ENCODE measurements at places on chromosomes 13 and 19. TPM values are rescaled to one million over a fixed set of nuclear protein-coding genes. Genes with fewer than 3 reads are reported as not detected.
A peak's percentile ranks its signal among the peaks of the same experiment; 100 is the strongest.

- H3K4me1 ChIP-seq: no peaks in the 10 kb centered on the region
- no peak overlapping the region for H3K4me3 ChIP-seq
- no peak for DNase-seq
- no peak overlapping the region for H3K27ac ChIP-seq
- no peaks in the 10 kb centered on the region for H3K36me3 ChIP-seq
Observed at GRCh38 chr19:4904481-4904880, 1.8 kb upstream of the ARRDC5 start.

DNA sequence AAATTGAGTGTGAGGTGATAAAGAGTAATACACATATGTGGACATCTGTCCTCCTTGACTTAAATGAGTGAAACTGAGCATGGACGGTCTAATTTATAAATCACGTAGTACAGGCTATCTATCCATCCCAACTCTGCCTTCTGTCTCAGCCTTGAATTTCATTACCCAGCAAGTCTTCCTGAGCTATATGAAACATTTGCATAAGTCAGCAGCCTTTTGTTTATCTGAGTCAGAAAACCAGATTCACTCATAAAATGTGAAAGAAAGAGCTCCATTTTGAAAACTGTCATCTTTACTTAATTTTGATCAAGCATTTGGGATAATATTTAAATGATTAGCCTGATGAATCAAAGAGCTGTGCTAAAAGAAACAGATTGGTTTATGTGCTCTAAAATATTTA is 197.9 kb downstream of the LHFPL6 start:
- H3K27ac ChIP-seq: peak overlapping the region; percentile 45
- H3K27me3 ChIP-seq: no peaks in the 10 kb centered on the region
- H3K36me3 ChIP-seq: peaks cover 8% of the 10 kb centered on the region
- H3K4me1 ChIP-seq: peaks cover 36% of the 10 kb centered on the region
- no peak for DNase-seq
- H3K4me3 ChIP-seq: no peak overlapping the region

GRCh38 chr13:30995331-30995730 is 62.9 kb downstream of the TEX26 start:
- H3K27me3 ChIP-seq: peaks cover 8% of the 10 kb centered on the region
- no peak overlapping the region for H3K4me3 ChIP-seq
- peaks cover 2% of the 10 kb centered on the region for H3K4me1 ChIP-seq
- no peaks in the 10 kb centered on the region for H3K36me3 ChIP-seq

DNA sequence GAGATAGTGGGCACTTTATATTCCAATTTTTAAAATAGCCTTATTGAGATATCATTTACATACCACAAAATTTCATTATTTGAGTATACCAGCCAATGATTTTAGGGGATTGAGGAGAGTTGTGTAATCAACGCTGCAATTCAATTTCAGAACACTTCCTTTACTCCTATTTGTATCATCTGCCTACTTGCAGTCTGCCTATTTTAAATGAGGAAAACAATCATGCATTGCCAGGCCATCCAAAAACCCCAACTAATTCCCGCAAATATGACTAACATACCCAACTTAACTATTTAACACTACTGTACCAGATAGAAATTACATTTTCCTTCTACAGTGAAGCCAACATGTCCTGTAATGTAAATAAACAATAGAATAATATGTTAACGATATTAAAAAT is 26.7 kb downstream of the CAB39L start:
- peaks cover 7% of the 10 kb centered on the region for H3K4me1 ChIP-seq
- H3K36me3 ChIP-seq: peaks cover 1% of the 10 kb centered on the region
- no peaks in the 10 kb centered on the region for H3K27me3 ChIP-seq
- no peak overlapping the region for H3K4me3 ChIP-seq
- no peak overlapping the region for H3K27ac ChIP-seq

DNA sequence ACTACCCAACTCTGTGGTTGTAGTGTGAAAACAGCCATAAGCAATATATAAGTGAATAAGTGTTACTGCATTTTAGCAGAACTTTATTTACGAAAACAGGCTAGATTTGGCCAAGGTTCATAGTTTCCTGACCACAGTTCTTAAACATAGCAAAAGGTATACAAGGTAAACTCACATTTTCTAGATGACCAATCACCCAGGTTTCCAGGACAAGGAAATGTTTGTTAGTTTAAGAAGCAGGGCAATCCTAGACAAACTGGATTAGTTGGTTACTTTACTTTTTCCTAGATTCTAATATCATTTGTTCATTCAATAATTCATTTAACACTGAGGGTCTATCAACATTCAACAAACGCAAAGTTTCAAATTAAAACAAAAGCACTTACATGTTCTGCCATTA is 201.7 kb downstream of the SPRY2 start:
- H3K4me3 ChIP-seq: no peak overlapping the region
- peaks cover 24% of the 10 kb centered on the region for H3K4me1 ChIP-seq
- no peaks in the 10 kb centered on the region for H3K27me3 ChIP-seq
- no peak overlapping the region for H3K27ac ChIP-seq

DNA sequence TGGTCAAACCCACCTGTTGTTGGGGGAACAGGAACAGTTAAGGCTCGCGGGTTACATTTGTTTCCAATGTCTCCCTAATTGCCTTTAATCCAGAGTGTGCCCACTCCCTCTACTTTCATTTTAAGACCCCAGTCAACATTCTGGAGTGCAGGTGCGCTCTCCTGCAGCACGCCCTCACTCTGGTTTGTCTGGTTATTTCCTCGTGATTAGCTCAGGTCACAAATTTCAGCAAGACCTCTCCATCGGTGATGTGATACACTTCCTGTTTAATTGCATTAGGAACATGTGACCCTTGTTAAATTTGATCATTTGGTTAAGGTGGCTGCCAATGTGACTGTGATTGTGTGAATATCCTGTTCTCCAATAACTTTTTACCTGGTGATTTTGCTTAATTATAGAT is 53.0 kb downstream of the TEX29 start:
- no peaks in the 10 kb centered on the region for H3K4me1 ChIP-seq
- DNase-seq: no peak
- H3K36me3 ChIP-seq: no peaks in the 10 kb centered on the region
- H3K4me3 ChIP-seq: no peak overlapping the region
- H3K27me3 ChIP-seq: peaks cover 39% of the 10 kb centered on the region
- no peak overlapping the region for H3K27ac ChIP-seq

GRCh38 chr13:33487575-33488243 is 202.2 kb upstream of the STARD13 start:
- no peak overlapping the region for H3K4me3 ChIP-seq
- H3K4me1 ChIP-seq: peaks cover 29% of the 10 kb centered on the region
- H3K27me3 ChIP-seq: no peaks in the 10 kb centered on the region
- H3K27ac ChIP-seq: no peak overlapping the region
- no peaks in the 10 kb centered on the region for H3K36me3 ChIP-seq

GRCh38 chr19:29687244-29687896 is 22.1 kb downstream of the PLEKHF1 start:
- H3K4me3 ChIP-seq: peak overlapping the region; percentile 72
- no peaks in the 10 kb centered on the region for H3K36me3 ChIP-seq
- H3K27me3 ChIP-seq: no peaks in the 10 kb centered on the region

GRCh38 chr19:19409631-19410030 is 4.2 kb downstream of the GATAD2A start:
- no peaks in the 10 kb centered on the region for H3K36me3 ChIP-seq
- H3K27ac ChIP-seq: no peak overlapping the region
- H3K4me1 ChIP-seq: peaks cover 46% of the 10 kb centered on the region
- no peak overlapping the region for H3K4me3 ChIP-seq

- H3K27me3 ChIP-seq: no peaks in the 10 kb centered on the region
- no peak for DNase-seq
- no peak overlapping the region for H3K4me3 ChIP-seq
Observed at GRCh38 chr13:22112956-22113745, 442.3 kb downstream of the FGF9 start.

- H3K4me1 ChIP-seq: peaks cover 32% of the 10 kb centered on the region
- H3K27ac ChIP-seq: peak overlapping the region; percentile 95
- peak overlapping the region; percentile 88 for H3K4me3 ChIP-seq
Observed at GRCh38 chr13:46553521-46553885, 533 bp downstream of the LRCH1 start.

DNA sequence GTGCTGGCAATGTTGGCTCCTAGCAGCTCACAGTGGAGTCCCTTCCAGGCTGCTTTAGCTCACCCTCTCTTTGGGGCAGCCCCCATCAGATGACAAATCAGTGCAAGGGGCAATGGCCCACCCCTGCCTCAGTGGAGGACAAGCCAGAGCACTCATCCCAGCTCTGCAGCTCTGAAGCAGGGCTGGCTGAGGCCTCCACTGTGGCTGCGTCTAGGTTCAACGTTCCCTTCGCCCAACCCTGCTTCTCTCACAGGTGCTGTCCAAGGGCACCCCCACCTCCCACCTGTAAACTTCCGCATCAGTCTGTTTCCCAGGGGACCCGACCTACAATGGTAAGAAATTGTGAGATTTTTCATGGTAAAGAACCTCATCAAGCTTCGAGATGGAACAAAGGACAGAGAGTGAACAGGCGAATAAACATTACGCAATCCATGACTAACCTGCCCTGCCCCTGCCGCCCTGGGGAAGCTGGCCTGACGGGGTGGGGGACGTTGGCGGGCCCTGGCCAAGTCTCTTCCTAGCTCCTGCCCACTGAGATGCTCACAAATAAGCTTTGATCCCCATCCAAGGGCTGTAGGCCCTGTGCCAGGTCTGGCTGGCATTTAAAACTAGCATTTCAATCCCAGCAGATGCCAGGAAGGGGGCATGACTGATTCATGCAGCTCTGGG is 40.5 kb downstream of the DZIP1 start:
- H3K4me3 ChIP-seq: no peak overlapping the region
- no peak overlapping the region for H3K27ac ChIP-seq
- H3K4me1 ChIP-seq: peaks cover 22% of the 10 kb centered on the region
- peaks cover 56% of the 10 kb centered on the region for H3K36me3 ChIP-seq
- no peaks in the 10 kb centered on the region for H3K27me3 ChIP-seq
- DNase-seq: no peak

DNA sequence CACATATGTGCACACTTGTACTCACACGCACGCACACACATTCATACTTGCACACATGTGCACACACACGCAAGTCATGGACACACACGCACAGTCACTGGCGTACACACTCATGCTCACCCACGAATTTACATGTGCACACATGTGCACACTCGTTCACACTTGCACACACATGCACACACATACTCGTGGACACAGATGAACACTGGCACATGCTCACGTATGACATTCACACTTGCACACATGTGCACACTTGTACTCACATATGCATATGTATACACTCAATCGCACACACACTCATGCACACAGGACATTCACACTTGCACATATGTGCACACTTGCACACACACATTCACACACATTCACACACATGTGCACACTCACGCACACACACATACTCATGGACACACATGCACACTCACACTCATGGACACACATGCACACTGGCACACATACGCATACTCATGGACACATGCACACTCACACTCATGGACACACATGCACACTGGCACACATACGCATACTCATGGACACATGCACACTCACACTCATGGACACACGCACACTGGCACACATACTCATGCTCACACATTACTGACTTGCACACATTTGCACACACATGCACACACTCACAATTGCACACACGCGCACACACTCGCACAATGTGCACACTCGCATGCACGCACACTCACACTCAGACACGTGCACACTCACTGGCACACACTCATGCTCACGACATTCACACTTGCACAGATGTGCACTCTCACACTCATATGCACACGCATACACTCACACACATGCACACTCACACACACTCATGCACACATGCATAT is 9.5 kb downstream of the SBK2 start:
- peaks cover 2% of the 10 kb centered on the region for H3K4me1 ChIP-seq
- DNase-seq: no peak
- H3K36me3 ChIP-seq: no peaks in the 10 kb centered on the region
- H3K27me3 ChIP-seq: no peaks in the 10 kb centered on the region
- no peak overlapping the region for H3K4me3 ChIP-seq
- no peak overlapping the region for H3K27ac ChIP-seq

GRCh38 chr13:97012251-97013048 is 18.2 kb upstream of the OXGR1 start:
- DNase-seq: no peak
- no peak overlapping the region for H3K4me3 ChIP-seq
- no peaks in the 10 kb centered on the region for H3K4me1 ChIP-seq
- H3K27me3 ChIP-seq: peaks cover 38% of the 10 kb centered on the region
- H3K36me3 ChIP-seq: no peaks in the 10 kb centered on the region

- H3K27ac ChIP-seq: peak overlapping the region; percentile 89
- peaks cover 65% of the 10 kb centered on the region for H3K36me3 ChIP-seq
- peak overlapping the region; percentile 52 for H3K4me3 ChIP-seq
- H3K4me1 ChIP-seq: peaks cover 85% of the 10 kb centered on the region
- no peak for DNase-seq
Observed at GRCh38 chr13:101579281-101579802, 126.9 kb downstream of the ITGBL1 start.

- H3K4me3 ChIP-seq: no peak overlapping the region
- DNase-seq: no peak
- no peaks in the 10 kb centered on the region for H3K27me3 ChIP-seq
- H3K4me1 ChIP-seq: peaks cover 72% of the 10 kb centered on the region
Observed at GRCh38 chr19:16585808-16586476, 13.7 kb upstream of the SLC35E1 start.

- H3K4me3 ChIP-seq: no peak overlapping the region
- peaks cover 4% of the 10 kb centered on the region for H3K36me3 ChIP-seq
- H3K27ac ChIP-seq: no peak overlapping the region
Observed at GRCh38 chr19:39937787-39938186, 3.4 kb upstream of the FCGBP start.

DNA sequence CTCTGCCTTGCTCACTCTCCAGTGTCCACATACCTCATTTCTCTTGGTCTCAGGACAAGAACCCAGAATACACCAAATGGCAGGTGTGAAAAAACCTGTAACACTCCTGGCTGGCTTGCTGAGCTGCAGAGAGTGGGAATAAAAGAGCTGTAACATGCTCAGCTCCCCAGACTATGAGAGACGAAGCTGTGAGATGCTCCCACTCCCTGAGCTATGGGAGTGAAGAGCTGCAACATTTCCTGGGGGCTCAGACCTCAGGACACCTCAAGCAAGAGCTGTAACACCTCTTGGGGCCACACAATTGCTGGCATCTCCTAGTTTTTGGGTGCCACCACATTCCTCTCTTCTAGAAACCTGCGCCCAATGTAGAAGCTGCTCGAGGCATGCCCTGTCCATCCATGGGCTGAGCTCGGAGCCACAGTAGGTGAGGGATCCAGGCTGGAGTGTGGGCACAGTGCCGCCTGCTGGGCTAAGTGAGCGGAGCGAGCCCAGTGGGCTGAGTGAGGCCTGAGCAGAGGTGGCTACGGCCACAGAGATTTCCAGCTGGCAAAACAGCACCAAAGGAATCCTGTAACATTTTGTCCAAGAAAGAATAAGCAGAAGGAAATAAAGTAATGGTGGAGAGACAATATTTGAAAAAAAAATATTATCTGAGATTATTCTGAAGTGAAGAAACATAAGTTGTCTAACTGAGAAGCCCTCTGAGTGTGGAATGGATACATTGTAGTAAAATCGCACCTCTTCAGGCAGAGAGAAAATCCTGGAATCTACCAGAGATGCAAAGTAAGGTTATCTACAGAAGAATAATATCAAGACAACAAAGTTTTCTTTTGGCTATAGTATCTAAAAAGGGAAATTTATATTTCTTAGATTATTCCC is 186.2 kb upstream of the PCDH9 start:
- no peak overlapping the region for H3K4me3 ChIP-seq
- no peak for DNase-seq
- H3K27ac ChIP-seq: no peak overlapping the region
- H3K4me1 ChIP-seq: no peaks in the 10 kb centered on the region

- DNase-seq: no peak
- H3K36me3 ChIP-seq: peaks cover 3% of the 10 kb centered on the region
- H3K4me1 ChIP-seq: peaks cover 61% of the 10 kb centered on the region
- peak overlapping the region; percentile 51 for H3K27ac ChIP-seq
- H3K27me3 ChIP-seq: no peaks in the 10 kb centered on the region
Observed at GRCh38 chr13:98260357-98261164, 83.5 kb upstream of the RNF113B start.

Gene CLDND2
- total RNA-seq: 1.8 TPM

Gene SLC25A41
- 0.27 TPM for total RNA-seq

Gene F7
- not detected for total RNA-seq

Gene ANKRD24
- 0.89 TPM for total RNA-seq
